ENCODE measurements at places on chromosomes 12 and 14. TPM values are rescaled to one million over a fixed set of nuclear protein-coding genes. Genes with fewer than 3 reads are reported as not detected.

FERMT2 gene
- total RNA-seq: not detected

- DNase-seq: no peak
Observed at GRCh38 chr14:75770635-75771034, 109.6 kb downstream of the TTLL5 start.

DNA sequence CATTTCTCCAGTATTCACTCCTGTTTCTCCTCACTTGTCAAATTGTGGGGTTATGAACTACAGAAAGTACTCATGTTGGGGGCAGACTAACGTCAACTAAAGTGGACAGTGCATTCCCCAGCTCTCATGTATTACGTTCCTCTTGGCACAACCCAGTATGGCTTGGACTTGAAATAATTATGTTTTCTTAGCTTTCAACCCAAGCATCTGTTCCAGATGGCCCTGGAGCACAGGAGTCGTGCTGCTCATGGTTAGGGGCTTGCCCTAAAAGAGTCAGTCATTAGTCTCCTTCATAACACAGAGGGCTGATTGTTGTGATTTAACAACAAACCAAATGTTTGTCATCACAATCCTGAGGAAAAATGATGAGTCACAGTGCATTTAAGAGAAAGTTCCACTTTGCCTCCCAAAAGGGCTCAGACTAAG lies 154.4 kb downstream of the RPAP3 start:
- DNase-seq: no peak

GRCh38 chr12:19572920-19573558 lies 133.7 kb downstream of the AEBP2 start:
- no peak for DNase-seq

- DNase-seq: no peak
Observed at GRCh38 chr14:31255286-31255685, 47.7 kb upstream of the HECTD1 start.

- DNase-seq: no peak
Observed at GRCh38 chr12:87766044-87766443, 263.2 kb downstream of the C12orf50 start.

RNASE2 gene
- total RNA-seq: not detected

OAS3 gene
- total RNA-seq: 8.2 TPM

DPY19L2 gene
- total RNA-seq: 3.6 TPM

IL26 gene
- total RNA-seq: not detected

GRCh38 chr12:100959481-100959880 lies 164.9 kb downstream of the ANO4 start:
- DNase-seq: no peak

LRP1-AS gene
- not detected for total RNA-seq

PRPH gene
- not detected for total RNA-seq

- DNase-seq: no peak
Observed at GRCh38 chr12:26287671-26288381, 92.5 kb downstream of the SSPN start.

PPFIA2 gene
- total RNA-seq: not detected

SYNDIG1L gene
- total RNA-seq: not detected

- DNase-seq: no peak
Observed at GRCh38 chr12:115088995-115089841, 405.2 kb upstream of the TBX3 start.

- no peak for DNase-seq
Observed at GRCh38 chr14:100740196-100740825, 13.6 kb downstream of the DLK1 start.

GRCh38 chr12:130764073-130764472 lies 48.0 kb upstream of the RIMBP2 start:
- no peak for DNase-seq

DNA sequence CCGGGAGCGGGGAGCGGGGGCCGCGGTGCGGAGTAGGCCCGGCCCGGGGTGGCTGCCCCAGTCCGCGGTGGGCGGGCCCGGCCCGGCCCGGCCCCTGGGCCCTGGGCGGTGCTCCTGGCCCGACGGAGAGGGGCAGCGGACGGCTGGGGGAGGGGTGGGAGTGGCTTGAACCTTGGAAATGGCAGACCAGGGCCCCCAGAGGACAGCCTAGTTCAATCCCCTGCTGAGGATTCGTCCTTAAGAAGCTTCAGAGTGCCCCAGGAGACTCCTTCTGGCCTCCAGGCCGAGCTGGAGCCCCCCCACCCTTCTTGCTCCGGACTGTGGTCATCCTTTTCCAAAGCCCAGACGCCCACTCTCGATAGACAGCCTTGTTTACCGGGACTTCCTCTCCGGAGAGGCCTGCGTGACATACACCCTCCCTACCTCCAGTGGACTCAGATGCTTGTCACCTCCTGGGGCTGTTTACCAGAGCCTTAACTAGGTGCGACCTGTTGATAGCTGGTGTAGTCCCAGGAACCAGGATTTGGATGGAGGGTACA lies 458 bp downstream of the KHNYN start:
- peak; percentile 50 for DNase-seq

KLRC4 gene
- total RNA-seq: 14.3 TPM

CCND2 gene
- total RNA-seq: 155 TPM

- peak; percentile 18 for DNase-seq
Observed at GRCh38 chr12:124655698-124656516, 88.5 kb upstream of the NCOR2 start.

CCDC196 gene
- not detected for total RNA-seq

- DNase-seq: no peak
Observed at GRCh38 chr14:90600619-90601018, 203.8 kb downstream of the CALM1 start.

CLEC4E gene
- total RNA-seq: not detected

DNA sequence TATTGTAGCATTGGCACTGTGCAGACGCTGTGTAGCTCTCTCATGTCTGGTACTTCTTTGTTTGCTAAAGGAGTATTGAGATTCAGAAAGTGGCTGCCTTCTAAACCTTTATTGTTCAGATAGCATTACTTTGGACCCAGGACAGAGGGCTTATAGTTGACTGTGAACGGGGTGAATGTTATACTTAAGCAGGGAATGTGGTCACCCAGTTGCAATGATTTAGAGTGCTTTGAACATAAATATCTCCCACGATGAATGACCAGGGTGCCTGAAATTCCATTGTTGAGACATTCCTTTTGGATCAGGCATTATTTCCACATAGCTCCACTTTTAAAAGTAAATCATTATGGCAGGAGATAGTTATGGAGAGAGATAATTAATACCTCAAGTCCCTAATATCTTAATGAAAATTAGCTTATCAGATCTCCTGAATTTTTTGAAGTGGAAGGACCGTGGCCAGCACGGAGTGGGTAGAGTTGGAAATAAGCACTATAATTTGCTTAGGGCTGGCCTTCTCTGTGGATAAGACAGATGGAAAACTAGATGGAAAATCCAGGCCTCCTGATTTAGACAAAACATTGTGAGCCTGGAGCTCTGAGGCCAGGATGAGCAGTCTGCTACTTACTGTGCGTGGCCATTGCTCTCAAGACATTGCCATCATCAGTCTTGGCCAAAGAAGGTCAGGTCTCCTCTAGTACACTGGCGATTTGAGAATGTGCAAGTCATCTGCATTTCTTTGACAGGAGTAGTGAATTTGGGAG lies 114.5 kb downstream of the ETV6 start:
- no peak for DNase-seq

DNA sequence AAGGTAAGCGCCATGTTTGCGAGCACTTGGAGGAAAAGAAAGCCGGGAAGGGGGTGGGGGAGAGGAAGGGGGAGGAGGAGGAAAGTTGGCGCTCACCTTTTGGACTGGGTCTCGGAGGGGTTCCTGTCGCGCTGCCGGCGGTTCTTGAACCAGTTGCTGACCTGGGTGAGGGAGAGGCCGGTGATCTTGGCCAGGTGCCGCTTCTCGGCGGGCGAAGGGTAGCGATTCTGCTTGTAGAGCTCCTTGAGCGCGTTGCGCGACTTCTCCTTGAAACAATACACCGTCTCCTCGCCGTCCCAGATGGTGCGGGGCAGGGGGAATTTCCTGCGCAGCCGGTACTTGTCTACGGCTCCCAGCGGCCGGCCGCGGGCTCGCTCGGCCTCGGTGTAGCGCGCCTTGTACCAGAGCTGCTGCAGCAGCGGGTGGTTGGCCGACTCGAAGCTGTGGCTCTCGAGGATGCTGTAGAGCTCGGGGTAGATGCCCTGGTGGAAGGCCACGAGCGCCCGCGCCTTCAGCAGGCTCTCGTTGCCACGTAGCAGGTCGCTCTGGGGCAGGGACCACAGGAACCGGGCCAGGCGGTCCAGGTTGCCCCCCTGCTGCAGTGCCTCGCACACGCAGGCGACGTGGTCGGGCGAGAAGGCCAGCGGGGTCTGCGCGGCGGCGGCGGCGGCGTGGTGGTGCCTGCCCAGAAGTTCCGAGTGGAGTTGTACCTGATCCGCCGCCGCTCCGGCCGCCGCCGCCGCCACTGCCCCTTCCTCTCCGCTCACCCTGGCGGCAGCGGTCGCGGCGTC lies 840 bp downstream of the SIX4 start:
- peak; percentile 54 for DNase-seq

- DNase-seq: no peak
Observed at GRCh38 chr12:7694556-7695236, 879 bp downstream of the GDF3 start.

FAM181A gene
- not detected for total RNA-seq

- no peak for DNase-seq
Observed at GRCh38 chr12:108043286-108043685, 85.8 kb upstream of the WSCD2 start.

DNA sequence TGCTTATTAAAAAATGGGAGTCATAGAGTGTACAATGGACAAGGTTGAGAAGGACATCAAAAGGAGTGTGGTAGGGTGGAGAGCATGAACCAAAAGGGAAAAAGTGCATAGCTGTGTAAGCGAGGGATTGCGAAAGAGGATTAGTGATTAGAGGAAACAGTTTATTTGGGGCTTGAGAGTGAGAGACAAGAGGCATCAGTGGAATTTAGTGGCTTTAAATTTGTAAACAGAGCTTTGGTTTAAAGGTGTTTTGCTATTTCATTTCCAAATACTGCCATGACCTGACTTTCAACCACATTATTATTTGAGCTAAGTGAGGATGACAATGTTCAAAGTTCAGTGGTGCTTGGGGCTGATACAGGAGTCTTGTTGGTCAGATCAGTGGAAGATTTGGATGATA lies 53.4 kb downstream of the SLC16A7 start:
- no peak for DNase-seq

- DNase-seq: no peak
Observed at GRCh38 chr12:62762645-62763044, 172.3 kb downstream of the PPM1H start.

GRCh38 chr14:40599725-40600124 lies 1007.0 kb upstream of the LRFN5 start:
- no peak for DNase-seq

GRCh38 chr12:75944097-75944904 lies 87.3 kb downstream of the PHLDA1 start:
- no peak for DNase-seq

RFX4 gene
- not detected for total RNA-seq

DNA sequence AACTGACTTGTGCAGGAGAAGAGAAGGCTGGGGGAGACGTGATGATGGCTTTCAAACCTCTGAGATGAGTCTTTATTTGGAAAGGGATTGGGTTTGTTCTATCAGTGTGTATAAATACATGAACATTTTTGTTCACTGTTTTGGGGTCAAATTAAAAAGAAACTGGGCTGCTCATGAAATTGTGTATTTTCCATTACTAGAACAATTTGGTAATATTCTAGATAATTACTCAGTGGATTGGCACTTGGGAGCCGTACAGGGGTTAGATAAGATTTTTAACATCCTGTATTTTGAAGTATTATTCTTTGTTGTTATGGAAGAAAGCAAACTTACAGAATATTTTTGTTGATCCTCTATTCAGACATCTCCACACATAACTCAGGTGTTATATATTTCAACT lies 340.6 kb downstream of the PRKD1 start:
- no peak for DNase-seq

DNA sequence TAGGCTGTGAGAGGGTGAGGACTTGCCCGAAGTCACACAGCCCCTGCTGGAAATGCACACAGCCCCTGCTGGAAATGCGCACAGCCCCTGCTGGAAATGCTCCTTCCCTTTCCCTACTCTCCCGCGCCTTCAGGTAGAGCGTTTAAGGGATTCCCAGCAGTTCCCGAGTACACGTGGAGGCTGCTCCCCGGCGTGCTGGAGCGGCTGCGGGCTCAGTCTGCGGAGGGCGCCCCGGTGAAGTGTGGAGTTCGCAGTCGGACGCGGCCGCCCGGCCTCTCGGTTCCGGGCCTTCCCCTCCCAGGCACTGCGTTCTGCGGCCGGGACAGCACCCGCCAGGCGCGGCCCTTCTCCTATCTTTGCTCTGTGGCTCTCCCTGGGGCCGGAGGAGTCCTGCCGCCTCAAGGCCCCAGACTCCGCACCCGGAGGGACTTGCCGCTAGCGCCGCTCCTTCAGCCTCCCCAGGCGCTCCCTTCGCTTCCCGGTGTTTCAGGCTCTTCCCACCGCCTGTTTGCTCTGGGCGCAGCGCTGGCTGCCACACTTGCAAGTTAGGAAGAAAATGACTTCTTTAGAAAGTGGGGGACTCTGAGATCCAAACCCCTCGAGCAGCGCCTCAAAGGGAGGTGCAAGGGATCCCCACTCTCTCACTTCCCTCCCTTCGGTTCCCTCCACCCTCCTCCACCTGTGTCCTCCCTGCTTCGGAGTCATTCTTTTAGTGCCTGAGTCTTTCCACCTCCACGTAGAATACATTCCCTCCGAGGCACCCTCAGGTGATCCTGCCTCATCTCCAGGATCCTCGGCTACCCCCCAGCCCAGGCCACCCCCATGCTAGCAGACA lies 8.3 kb upstream of the TBX5 start:
- DNase-seq: no peak

DNA sequence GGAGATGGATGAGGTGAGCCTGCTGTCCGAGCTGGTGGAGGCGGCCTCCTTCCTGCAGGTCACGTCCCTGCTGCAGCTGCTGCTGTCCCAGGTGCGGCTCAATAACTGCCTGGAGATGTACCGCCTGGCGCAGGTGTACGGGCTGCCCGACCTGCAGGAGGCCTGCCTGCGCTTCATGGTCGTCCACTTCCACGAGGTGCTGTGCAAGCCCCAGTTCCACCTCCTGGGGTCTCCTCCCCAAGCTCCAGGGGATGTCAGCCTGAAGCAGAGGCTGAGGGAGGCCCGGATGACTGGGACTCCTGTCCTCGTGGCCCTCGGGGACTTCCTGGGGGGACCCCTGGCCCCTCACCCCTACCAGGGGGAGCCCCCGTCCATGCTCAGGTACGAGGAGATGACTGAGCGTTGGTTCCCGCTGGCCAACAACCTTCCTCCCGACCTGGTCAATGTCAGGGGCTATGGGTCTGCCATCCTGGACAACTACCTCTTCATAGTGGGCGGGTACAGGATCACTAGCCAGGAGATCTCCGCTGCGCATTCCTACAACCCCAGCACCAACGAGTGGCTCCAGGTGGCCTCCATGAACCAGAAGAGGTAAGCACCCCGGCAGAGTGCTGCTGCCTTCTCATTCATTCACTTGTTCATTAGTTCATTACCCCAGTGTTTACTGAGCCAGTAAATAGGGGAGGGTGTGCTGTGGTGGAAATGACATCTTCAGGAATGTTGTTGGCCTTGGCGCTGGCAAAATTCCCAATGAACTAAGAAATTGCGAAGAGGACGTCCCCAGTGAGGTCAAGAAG lies 774 bp upstream of the MANSC4 start:
- no peak for DNase-seq

- DNase-seq: no peak
Observed at GRCh38 chr12:20154052-20154451, 214.3 kb upstream of the PDE3A start.
